ENCODE measurements at places on chromosomes 1 and 21.

DNA sequence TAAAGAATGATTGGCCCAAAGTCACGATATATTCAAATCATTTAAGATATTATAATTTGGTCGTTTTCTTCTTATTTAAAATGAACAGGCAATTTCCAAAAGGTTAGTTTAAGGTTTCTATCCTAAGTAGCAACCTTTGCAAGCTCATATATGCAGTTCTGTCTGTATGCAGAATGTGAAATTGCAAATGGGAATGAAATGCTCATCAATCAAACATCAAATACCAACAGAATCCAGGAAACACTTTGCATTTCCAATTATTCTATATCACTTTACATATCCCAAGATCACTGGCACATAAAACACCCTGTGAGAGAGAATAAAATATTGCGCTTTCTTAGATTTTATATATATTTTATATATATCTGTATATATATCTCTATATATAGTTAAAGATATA, 237.3 kb downstream of the NRIP1 start:
- DNase-seq = no peak

DNA sequence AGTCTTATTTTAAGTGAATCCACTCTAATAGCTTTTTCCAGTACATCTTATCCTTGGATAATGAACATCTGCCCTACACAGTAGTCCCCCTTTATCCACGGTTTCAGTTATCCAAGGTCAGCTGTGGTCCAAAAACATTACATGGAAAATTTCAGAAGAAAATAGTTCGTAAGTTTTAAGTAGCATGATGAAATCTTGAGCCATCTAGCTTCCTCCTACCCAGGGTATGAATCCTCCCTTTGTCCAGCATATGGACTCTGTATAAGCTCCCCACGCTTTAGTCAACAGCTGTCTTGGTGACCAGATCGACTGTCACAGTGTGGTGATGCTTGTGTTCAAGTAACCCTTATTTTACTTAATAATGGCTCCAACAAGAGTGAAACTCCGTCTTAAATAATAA, 2.6 kb downstream of the GLRX2 start:
- no peak for DNase-seq

- no peak for DNase-seq
Observed at GRCh38 chr1:211092955-211093354, 41.0 kb downstream of the KCNH1 start.

DNA sequence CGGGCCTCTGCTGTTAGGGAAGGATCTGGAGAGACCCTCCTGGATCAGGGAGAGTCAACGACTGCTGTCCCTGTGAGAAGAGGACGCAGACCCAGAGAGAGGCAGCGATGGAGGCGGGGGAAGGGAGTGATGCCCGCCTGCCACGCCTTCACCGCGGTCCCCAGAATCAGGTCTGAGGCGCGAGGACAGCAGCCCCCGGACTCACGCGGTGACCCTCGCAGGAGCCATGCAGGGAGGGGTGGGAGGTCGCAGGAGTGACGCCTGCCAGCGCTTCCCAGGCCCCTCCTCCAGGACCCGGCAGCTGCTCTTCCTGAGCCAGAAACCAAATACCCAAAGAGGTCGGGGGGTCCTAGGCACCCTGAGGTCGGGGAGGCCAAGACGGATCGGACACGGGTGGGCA, 6.2 kb upstream of the TNFRSF4 start:
- DNase-seq = no peak

DNA sequence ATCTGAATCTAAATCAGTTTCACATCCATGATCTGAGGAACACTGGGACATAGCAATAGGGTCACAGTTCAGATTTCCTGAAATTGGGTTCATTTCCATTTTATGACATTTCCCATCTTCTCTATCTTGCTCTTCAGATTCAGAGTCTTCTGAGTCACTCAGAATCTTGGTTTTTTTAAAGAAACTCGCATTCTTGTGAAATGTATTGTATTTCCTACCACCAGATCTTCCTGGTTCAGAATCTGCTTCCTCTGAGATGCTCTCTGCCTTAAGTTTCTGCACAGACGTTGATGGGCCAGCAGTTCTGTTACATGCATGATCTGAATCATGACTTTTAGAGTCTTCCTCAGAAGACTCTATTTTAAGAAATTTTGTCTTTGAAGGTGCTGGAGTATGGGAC, 15.5 kb upstream of the PSMG1 start:
- DNase-seq = no peak

DNA sequence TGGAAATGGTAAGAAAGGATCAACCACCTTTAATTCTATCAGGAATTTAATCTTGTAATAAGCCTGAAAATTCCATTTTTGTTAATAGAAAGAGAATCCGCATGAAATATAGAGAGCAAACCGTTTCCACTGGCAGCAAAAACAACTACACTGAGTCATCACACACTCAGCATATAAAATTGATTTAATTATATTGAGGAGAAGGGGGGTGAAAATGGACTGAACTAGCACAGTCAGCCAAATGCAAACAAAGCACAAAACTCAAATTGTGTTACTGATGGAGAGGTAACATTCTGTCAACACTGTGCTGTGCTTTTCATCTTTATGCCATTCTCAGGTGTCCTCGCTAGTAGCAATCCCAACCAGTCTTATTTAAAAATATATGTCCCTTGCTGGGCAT, 1583.9 kb downstream of the MRPL39 start:
- DNase-seq = no peak

DNA sequence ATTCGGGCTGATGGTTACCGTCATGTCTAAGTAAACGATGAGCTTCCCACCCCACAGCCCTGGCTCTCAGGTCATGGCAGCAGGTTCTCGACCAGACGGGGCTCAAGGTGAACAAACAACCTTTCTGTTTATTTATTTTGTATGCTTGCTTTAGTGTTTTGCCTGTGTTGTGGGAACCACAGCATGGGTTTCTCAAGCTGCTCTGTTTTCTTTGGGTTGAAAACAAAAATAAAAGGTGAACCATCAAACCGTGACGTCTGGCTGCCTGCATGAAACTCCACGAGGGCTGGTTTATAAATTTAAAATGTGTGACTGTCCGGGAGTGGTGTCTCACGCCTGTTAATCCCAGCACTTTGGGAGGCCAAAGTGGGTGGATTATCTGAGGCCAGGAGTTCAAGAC, 28.0 kb downstream of the TMEM51 start:
- no peak for DNase-seq

GRCh38 chr1:22876359-22877111, 96.1 kb downstream of the LACTBL1 start:
- DNase-seq = no peak

- DNase-seq = no peak
Observed at GRCh38 chr1:209787551-209787950, 3.2 kb upstream of the C1orf74 start.

- no peak for DNase-seq
Observed at GRCh38 chr21:44816761-44817505, 929 bp downstream of the SUMO3 start.

- no peak for DNase-seq
Observed at GRCh38 chr1:70633004-70633403, 221.9 kb downstream of the CTH start.

- DNase-seq = no peak
Observed at GRCh38 chr1:42135426-42135825, 17.8 kb upstream of the GUCA2B start.

DNA sequence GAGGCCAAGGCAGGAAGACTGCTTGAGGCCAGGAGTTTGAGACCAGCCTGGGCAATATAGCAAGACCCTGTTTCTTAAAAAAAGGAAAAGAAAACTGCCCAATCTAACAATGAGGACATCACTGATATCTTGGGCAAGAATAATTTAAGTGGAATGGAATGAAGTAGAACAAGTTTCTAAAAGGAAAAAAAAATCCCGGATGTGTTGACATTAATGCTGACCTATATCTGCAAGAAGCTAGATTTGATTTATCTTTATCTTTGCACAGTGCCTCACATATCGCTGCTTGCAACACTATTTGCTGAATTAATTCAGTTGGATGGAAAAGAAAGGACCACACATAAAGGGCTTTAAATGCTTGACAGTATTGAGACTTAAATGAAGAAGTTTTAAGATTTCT, 27.8 kb downstream of the DIPK1A start:
- DNase-seq = no peak

DNA sequence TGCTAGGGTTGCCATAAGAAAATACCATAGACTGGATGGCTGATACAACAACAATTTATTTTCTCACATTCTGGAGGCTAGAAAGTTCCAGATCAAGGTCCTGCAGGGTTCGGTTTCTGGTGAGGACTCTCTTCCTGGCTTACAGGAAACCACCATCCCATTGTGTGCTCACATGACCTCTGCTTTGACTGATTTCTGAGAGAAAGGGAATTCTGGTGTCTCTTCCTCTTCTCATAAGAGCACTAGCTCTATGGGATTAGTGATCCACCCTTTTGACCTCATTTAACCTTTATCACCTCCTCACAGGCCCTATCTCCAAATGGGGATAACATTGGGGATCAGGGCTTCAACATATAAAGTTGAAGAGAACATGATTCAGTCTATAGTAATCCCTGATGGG, 47.5 kb downstream of the MRPL39 start:
- DNase-seq = no peak

GRCh38 chr1:16258591-16259135, 21.7 kb upstream of the CPLANE2 start:
- DNase-seq = no peak

GRCh38 chr1:227759341-227760300, 24.4 kb downstream of the SNAP47 start:
- DNase-seq = no peak

- no peak for DNase-seq
Observed at GRCh38 chr1:28160782-28161266, 15.7 kb downstream of the PTAFR start.

DNA sequence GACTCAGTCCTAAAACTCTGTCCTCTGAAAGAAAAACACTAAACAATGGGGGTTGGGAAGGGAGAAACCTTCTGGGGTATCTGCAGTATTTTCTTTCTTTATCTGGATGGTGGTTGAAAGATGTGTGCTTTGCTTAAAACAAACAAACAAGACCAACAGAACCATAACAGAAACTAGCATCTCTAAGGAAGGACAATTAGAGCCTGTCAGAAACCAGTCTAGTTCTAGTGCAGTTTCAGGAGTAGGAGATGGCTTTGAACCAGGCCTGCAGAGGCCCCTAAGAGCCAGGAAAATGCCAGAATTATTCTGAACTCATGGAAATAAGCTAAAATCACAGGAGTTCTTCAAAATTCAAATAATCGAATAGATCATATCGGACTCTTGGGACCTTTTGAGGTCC, 18.5 kb downstream of the ILDR2 start:
- DNase-seq = no peak

All from stimulated activated CD8-positive, alpha-beta memory T cell treated with anti-CD3 and anti-CD28 coated beads, Interleukin-4, amount 100 ng/mL, for 4 hours (primary cell).